ENCODE measurements at places on chromosomes 2 and 18.
A peak's percentile ranks its signal among the peaks of the same experiment; 100 is the strongest.

DNA sequence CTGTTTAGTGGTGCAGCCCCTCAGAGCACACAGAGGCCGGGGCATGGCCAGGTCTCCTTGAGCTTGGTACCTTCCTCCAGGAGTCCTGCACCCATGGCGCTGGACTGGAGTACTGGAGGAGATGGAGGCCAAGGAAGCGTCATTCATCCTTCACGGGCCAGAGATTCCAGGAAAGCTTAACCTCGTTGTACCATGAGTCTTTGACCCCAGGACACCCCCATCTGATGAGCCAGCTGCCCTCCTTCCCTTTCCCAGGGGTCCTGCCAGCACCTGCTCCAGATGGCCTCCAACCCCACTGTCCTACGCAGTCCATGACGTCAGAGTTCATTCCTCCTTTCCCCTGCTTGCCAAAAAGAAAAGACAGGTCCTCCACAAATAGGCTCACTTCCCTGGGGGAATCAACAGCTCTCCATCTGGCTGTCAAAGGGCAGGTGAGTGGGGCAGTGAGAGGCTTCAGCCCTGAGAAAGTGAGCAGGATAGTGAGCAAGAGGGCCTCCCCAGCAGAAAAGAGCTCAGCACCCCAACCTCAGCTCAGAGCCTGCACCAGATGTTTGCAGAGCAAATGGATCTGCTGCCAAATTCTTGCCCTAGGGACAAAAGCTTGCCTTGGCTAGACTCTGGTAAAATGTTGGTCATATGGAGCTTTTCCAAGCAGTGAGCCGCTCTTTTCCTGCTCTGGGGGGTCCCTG is 4.5 kb upstream of the NPPC start:
- DNase-seq: no peak

GRCh38 chr2:199868431-199869226 is 17.6 kb upstream of the FTCDNL1 start:
- no peak for DNase-seq

DNA sequence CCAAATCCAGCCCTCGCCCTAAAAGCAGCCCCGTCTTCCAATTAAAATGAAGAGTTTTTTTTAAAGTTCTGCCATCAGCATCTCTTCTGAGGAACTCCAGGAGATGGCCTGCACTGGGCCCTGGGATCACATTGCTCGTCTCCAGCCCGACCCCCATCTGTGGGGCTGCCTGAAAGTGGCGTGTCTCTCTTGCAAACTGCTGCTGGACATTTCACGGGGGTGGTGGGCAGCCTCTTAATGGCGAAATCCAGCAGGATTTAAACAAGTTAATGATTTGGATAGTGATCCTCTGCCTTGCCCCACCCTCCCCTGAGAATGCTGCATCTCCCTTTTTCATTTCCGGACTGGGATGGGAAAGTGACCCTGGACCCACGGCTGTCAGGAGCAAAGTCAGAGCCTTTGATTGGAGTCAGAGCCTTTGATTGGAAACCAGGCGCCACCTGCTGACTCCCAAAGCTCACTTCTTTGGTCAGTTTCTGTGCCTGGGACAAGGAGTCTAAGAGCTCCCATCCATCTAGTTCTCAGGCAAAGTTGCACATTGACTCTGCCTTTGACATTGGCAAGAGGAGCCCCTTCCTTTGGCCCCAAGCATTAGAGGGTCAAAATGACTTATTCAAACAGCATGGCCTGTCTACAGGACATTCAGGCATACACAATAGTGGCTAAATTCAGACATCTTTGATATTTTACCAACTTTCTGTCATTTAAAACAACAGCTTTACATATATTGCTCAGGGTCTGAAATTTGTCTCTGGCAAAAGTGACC is 155.2 kb downstream of the SH3BP4 start:
- DNase-seq: peak; percentile 40

- DNase-seq: no peak
Measured at GRCh38 chr2:173351879-173352278, 2.8 kb upstream of the CDCA7 start.

DNA sequence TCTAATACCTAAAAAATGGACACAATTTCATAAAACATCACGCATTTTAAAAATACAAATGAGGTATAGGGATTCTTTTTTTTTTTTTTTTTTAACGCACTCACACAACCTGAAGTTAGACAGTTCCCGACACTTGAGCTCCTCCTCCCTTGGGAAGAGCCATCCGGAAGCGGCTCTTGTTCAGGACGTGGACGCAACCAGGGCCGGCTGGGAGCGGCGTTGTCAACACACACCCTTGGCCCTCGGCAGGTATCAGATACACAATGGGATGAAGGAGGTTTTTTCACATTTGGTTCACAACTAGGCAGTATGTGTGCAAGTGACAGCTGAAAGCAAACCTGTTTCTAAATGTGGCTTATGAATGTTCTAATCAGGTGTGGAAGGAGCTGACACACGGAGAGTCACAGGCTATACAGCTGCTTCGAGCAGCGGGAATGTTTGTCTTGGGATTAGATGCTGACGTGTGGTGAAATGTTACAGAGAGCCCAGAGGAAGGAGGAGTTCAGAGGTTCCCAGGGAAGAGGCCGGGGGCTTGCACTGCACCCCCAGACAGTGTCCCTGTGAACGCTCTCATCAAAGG is 111.1 kb downstream of the PXDN start:
- DNase-seq: no peak

- peak; percentile 68 for DNase-seq
Measured at GRCh38 chr2:239952665-239953417, 72.3 kb downstream of the NDUFA10 start.

GRCh38 chr2:19361325-19361990 is 3.0 kb upstream of the OSR1 start:
- no peak for DNase-seq

GRCh38 chr18:12516049-12516630 is 108.4 kb downstream of the PRELID3A start:
- peak; percentile 43 for DNase-seq

- DNase-seq: no peak
Measured at GRCh38 chr18:29164993-29165599, 988.2 kb upstream of the CDH2 start.
